ENCODE measurements at places on chromosomes 2 and 18.

DNA sequence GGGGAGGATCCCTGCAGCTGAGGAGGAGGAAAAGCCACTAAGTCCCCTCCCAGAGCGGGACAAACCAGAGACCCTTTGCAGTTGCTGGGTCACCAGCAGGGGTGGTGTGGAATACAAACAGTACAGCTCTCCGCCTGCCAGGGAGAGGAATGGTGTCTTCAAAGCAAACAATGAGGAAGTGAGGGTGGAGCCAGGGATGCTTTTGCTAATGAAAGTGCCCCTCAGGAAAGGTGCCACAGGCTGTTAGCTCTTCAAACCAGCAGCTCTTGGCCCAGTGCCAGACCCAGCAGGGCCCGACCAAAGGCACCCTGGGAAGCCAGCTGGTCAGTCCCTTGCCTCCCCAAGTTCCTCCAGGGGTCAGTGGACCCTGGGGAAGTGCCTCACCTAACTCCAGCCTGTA lies 102.8 kb downstream of the HIBCH start:
- DNase-seq, result peak; percentile 21

DNA sequence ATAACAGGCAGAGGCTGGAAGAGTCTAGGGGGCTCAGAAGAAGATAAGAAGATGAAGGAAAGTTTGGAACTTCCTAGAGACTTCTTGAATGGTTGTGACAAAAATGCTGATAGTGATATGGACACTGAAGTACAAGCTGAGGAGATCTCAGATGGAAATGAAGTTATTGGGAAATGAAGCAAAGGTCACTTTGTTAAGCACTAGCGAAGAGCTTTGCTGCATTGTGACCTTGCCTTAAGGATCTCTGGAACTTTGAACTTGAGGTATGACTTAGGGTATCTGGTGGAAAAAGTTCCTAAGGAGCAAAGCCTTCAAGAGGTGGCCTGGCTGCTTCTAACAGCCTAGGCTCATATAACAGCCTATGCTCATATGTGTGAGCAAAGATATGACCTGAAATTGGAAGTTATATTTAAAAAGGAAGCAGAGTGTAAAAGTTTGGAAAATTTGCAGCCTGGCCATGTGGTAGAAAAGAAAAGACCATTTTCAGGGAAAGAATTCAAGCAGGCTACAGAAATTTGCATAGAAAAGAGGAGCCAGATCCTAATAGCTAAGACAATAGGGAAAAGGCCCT lies 91.3 kb downstream of the L3MBTL4 start:
- no peak for DNase-seq

GRCh38 chr2:159090514-159091201 lies 122.2 kb downstream of the TANC1 start:
- DNase-seq, result no peak

DNA sequence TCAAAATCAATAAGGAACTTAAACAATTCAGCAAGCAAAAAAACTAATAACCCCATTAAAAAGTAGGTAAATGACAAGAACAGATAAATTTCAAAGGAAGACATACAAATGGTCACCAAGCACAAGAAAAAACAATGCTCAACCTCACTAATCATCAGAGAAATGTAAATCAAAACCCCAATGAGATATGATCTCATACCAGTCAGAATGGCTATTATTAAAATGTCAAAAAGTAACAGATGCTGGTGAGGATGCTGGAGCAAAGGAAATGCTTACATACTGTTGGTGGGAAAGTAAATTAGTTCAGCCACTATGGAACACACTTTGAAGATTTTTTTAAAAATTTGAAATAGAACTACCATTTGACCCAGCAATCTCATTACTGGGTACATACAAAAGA lies 538.0 kb downstream of the TMX3 start:
- DNase-seq, result no peak

GRCh38 chr2:138036522-138036921 lies 72.2 kb downstream of the HNMT start:
- no peak for DNase-seq

DNA sequence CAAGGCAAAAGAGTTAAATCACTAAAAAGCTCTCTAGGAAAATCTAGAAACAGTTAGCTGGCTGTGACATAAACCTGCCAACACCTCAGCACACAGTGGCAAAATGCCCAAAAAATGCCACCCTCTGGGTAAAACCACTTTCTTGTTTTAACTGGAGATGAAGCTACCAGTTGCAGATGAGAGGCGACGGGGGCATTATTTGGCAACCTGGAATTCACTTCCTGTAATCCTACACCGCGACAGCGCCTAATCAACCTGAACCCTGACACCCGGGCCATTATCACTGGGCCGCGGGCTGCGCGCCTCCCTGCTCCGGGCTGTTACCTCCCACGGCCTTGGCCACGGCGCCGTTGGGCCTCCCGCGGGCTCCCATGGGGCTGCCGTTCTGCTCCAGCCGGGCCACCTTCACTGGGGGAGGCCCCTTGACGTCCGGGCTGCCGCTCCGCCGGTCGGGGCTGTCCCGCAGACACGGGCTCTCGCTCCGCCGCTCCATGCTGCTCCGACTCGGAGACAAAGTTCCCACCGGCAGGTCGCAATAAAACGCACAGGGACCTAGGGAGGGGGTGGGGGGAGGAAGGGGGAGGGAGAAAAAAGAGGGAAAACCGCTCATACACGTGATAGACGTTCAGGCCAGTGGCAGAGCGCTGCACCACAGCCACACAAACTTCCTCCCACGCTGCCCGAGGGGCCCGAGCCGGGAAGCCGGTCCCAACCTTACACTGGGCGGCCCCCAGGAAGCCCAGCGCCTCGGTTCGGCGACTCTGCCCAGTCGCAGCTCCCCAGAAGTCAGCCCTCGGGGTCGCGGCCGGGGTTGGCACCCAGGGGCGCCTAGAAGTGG lies 2.0 kb downstream of the SATB2 start:
- peak; percentile 60 for DNase-seq

DNA sequence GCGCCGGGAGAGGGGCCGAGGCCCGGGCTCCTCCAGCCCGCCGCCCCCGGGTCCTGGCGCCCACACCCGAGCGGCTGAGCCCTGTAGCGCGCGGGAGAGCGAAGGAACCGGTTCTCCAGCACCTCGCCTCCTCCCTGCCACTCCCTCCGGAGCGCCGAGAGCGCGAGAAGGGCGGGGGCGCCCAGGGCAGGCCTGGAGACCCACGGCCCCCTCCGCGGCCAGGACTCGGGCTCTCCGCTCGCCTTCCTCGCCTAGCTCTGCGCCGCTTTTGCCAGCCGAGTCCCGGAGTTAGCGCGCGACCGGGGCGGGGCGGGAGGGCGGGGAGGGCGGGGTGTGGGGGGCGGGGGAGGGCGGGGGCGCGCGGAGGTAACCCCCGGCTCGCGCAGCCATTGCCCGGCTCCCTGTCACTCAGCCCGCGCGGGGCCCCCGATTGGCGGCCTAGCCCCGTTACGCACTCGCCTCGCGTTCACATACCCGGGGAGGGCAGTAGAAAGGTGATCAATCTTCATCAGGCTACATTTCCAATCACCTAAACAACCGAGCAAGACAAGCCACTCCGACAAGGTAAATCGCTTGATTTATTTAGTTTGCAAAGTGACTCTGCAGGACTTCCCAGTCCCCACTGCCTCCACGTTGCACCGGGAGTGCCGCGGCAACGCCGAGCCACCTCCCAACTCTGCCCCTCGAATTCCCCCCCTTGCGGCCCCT lies at the start of gene OTX1:
TSS of gene OTX1 (plus strand) at position 497 of the 708 bp plus-strand sequence. CDS start 2,161 bp downstream, outside the sequence.
- DNase-seq, result peak; percentile 46

- no peak for DNase-seq
These were observed 266.3 kb downstream of the MEIS1 start for GRCh38 chr2:66701251-66701650.

GRCh38 chr2:72475246-72475645 lies 327.6 kb upstream of the CYP26B1 start:
- no peak for DNase-seq

DNA sequence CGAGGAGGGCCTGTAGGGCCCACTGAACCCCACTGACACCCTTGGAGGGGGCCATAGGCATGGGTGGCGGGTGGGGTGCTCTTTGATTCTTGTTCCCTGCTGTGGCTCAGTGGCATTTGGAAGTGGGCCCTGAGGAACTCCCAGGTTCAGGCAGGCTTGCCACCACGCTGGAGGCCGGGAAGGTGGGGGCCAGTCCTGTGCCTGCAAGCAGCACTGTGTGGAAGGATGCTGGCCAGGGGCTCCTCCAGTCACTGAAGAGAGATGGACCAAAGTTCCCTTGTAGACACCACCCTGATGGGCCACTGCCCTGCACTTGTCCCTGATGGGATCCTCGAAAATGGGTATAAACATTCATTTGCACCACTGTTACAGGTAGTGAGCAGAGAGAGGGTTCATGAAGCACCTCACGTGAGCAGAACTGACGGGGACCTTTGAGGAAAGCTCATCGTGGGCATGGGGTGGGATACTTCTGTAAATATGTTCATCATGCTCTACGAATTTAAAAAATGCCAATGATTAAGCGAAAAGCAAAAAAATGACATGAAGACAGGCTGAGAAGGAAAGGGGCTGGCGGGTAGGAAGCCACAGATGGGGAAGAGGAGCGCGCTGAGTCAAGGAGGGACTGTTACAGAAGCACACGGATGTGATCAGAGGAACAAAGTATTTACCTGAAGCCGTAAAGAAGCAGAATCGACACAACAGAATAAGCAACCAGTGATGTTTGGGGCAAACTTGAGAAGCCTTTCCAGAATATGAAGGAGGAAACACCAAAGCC lies 45.2 kb upstream of the ASB1 start:
- DNase-seq, result no peak

DNA sequence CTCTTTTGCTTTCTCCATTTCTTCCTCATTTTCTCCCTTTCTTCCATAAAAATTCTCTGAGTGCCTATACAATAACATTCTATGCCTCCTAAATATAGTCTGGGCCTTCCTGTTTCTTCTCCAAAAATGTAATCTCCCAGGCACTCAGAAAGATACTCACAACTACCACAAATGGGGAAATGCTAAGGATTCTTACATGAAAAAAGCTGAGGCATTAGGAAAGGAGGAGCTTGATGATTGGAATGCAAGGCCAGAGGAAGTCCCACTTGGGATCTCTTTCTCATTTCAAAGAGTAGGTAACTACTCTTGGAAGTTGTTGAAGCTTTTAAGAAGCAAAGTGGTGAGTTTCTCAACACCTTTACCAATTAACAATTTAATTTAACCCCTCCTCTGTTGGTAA lies 3.4 kb downstream of the VSNL1 start:
- no peak for DNase-seq

DNA sequence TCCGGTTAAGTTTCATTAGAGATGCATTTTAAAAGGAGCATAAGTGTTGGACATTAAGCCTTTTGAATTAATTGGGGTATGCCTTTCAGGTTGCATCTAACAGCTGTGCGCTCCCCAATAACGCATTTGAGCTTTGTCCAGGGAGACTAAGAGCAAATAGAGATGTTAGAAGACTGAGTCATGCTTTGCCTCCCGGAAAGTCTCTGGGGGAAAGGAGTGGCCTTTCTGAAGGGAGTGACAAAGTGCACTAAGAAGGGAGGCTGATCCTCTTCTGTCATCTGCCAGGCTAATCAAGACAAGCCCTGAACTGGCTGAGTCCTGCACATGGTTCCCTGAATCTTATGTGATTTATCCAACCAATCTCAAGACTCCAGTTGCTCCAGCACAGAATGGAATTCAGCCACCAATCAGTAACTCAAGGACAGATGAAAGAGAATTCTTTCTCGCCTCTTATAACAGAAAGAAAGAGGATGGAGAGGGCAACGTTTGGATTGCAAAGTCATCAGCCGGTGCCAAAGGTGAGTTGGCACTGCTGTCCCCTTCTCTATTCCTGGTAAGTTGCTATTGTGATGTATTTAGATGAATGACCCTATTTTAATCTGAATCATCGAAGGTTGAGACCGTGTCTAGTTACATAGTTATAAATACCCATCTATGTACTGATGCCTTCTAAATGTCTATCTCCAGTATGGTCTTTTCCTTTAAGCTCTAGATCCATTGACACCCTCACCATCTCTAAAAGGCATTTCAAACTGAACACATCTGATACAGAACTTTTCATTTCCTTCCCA lies 12.1 kb downstream of the TTL start:
- DNase-seq, result peak; percentile 42

DNA sequence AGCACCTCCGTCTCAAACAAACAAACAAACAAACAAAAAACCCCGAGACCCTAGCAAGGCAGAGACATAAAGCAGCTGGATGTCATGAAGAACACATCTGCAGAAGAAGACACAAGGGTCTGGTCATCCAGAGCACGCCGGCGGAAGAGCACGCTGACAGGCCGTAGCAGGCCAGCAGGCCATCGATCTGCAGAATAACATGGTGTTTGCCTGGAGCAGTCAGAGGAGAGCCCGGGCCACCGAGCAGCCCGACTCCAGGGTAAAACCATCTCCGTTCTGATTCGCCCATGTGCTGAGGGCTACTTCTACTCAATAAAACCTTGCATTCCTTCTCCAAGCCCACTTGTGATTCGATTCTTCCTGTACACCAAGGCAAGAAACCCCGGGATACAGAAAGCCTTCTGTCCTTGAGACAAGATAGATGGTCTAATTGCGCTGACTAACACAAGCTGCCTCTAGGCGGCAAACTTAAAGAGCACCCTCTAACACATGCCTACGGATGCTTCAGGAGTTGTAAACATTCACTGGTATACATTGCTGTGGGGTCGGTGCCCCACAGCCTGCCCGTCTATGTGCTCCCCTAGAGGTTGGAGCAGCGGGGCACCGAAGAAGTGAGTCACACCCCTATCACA lies 549.8 kb upstream of the NRXN1 start:
- DNase-seq, result no peak

DNA sequence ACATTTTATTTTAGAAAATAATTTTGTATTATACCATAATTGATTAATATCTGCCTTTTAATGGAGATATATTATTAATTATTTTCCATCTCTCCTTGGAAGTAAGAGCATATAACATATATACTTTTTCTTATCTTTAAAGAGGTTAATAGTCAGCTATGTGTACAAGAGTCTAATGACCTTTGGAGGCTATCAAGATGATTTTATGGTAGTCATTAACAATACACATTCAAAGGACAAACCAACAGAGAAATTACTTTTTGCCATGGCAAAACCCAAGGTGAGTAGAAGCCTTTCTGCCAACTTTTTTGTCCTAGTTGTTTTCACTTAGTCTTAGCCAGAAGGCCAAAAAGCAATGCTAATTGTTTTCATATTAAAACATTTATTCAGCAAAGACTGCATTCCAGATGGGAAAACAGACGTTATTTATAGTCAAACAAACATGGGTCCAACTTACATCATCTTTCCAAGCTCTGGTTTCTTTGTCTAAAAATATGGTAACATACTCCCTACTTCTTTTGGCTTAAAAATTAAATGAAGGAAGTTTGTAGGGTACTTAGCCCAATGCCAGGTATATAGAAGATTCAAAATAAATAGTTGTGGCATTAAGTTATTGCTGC lies 9.6 kb upstream of the DYNC2LI1 start:
- DNase-seq, result no peak

GRCh38 chr2:235492850-235493344 lies 946 bp upstream of the AGAP1 start:
- DNase-seq, result peak; percentile 38

GRCh38 chr2:128776461-128777195 lies 458.0 kb upstream of the HS6ST1 start:
- no peak for DNase-seq

DNA sequence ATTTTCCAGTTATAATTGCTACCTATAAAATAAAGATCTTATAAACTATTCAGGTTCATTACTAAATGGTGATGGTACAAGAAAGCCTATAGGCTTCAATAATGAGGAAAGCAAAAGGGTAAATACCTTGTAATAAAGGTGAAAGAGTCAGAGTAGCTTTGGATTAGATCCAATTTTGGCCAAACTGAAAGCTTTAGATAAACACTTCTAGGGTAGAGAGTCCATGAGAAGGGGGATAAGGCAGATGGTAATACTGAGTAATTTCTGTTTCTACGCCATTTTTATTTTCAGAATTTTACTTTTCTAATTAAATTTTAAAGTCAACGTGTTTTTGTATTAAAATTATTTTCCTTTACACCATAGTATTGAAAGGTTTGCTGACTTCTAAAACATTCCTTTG lies 9.4 kb downstream of the CASP8 start:
- DNase-seq, result no peak

- DNase-seq, result no peak
These were observed 8.3 kb downstream of the TCF4 start for GRCh38 chr18:55579501-55580270.
